ENCODE measurements at places on chromosomes 7 and 10.

- no peak for DNase-seq
Measured at GRCh38 chr7:30451539-30452279, 26.9 kb downstream of the NOD1 start.

DNA sequence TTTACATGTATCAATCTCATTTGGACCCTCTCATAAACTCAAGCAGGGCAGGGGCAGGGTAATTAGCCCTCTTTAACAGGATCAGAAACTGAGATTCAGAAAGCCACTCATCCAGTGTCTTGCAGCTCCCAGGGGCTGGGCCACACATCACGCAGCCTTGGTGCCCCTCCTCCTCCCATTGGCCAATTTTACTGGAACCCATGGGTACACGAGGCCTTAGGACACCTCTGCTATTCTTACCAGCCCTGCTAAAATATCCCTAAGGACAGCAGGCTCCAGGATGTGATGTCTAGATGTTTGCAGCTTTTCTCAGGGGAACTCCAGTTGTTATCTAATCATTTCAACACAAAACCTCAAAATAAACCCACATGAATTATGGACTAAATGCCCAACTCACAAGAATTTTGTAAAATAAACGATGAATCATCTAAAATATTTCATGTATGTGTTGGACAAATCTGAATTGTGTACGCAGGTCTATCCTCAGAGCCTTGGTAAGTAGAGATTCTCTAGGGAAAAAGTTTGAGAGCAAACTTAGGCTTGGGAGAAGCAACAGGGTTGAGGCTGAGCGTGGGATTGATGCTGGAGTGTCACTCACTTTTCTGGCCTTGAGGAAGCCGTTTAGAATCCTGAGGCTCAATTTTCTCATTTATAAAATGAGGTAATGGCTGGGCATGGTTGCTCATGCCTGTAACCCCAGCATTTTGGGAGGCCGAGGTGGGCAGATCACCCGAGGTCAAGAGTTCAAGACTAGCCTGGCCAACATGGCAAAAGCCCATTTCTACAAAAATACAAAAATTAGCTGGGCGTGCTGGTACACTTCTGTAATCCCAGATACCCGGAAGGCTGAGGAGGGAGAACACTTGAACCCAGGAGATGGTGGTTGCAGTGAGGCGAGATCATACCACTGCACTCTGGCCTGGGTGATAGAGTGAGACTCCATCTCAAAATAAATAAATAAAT is 69.7 kb upstream of the TNS3 start:
- DNase-seq: no peak

DNA sequence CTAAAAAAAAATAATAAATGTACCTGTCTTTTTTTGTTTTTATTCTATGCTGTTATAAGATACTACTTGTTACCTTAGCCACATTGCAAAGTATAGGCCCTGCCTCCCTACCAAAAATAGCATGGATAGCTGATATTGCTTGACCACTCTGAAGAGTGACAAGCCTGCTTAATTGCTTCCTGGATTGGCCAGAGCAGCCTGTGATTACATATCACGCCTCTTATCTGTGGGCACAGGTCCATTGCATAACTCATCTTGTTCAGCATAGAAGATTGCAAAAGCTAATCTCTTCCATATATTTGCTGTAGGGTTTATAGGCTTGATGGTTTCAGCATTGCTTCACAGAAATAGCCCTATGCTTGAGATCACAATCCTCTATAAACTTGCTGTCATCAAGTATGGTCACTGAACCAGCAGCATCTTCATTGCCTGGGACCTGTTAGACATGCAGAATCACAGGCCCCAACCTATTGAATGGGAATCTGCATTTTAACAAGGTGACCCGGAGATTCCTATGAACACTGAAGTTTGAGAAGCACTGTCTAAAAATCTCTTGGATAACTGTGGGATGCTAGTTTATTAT is 280.8 kb upstream of the CDC14C start:
- DNase-seq: no peak

- DNase-seq: no peak
Measured at GRCh38 chr7:142647749-142648148, 101.5 kb upstream of the PRSS1 start.

DNA sequence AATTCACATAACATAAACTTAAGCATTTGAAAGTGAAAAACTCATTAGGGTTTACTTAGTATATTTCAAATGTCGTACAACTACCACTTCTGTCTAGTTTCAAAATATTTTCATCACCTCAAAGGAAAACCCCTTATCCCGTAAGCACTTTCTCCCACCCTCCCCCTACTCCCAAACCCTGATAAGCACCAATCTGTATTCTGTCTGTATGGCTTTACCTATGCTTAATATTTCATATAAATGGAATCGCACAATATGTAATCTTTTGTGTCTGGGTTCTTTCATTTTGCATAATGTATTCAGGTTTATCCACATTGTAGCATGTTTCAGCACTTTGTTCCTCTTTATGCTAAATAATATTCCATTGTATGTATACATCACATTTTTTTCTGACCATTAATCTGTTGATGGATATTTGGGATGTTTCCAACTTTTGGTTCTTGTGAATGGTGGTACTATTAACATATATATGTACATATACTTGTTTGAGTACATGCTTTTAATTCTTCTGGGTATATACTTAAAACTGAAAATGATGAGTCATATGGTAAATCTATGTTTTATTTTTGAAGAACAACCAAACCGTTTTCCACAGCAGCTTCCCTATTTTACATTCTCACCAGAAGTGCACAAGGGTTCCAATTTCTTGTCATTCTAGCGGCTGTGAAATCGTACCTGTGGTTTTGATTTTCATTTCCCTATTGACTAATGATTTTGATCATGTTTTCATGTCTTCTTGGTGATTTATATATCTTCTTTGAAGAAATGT is 6.2 kb upstream of the STARD3NL start:
- no peak for DNase-seq

DNA sequence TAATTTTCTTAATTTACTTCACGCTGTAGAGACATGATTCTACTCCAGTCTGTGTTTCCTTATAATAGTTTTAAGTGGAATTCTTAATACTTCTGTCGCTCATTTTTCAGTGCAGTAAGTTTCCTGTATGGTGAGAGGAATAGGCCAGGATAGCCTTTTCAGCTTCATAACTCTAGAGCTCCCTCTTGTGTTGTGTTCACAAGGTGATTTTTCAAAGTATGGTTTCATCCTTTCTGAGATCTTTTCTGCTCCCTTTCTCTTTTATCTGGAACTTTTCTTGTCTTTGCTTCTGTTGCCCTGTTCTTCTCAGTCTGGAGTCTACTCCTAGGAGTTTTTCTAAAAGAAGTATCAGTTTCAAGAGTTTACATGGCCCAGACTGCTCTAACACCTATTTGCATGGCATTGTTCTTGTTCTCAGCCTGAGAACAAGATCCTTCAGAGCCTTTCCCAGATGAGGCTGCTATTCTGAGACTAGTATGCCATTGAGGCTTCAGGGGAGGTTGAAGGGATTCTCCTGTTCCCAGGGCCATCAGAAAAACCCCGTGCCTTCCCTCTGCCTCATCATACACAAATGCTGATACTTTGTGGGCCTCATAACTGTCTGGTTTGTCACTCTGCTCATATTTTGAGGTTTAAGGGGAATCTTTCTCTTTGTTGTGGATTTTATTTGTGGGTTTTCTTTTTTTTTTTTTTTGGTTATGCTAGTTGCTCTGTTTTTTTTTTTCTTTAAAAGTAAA is 21.8 kb downstream of the NET1 start:
- no peak for DNase-seq

DNA sequence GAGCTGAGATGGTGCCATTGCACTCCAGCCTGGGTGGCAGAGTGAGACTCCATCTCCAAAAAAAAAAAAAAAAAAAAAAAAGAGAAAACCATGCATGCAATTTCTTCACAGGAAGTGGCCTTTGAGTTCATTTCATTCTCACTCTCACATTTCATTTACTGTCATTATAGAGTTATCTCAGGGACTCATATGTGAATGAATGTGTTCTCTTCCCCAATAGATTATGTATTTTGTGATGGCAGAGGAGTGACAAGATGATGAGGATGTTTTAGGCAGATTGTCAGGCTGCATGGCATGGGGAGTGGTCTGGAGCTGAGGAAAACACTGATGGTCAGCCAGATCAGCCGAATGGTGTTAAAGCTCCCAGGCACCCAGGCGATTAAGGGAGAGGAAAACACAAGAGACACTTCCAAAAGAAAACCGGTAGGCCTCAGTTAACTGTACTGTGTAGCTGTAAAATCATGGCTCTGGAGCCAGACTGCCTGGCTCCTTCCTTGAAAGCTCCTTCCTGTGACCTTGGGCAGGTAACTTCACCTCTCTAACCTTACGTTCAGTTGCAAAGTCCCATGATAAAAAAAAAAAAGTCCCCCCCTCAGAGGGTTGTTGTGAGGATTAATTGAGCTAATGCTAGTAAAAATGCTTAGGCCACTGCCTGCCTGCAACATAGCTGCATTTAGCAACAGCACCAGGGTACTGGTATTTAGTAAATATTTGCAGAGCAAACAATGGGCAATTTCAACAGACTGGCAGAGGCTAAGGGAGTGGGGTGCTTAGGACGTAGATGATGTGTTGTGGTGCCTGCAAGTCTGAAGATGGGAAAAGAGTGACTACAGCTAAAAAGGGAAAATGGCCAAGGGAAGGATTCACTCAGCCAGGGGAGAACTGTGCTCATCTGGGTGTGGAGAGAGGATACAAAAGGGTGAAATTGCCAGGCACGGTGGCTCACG is 6.9 kb downstream of the FRAT2 start:
- no peak for DNase-seq

GRCh38 chr7:3304131-3304530 is 3.1 kb downstream of the SDK1 start:
- no peak for DNase-seq

GRCh38 chr10:131350245-131350644 is 38.7 kb upstream of the TCERG1L start:
- DNase-seq: no peak

- no peak for DNase-seq
Measured at GRCh38 chr7:70695795-70696083, 436.2 kb upstream of the GALNT17 start.

DNA sequence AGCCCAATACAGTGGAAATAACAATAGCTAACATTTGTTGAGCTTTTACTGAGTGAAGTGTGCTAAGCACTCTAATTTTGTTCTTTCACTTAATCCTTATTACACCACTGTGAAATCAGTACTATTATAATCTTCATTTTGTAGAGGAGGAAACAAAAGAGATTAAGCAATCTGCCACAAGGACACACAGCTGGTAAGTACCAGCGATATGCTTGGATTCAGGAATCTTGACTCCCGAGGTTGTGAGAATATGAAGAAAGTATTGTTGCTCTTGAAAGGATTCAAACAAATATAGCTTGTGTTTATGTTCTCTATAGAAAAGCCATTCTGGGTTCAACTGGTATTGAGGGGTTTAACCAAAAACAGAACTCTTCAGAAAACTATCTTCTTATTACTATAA is 93.7 kb upstream of the HECTD2 start:
- DNase-seq: no peak

DNA sequence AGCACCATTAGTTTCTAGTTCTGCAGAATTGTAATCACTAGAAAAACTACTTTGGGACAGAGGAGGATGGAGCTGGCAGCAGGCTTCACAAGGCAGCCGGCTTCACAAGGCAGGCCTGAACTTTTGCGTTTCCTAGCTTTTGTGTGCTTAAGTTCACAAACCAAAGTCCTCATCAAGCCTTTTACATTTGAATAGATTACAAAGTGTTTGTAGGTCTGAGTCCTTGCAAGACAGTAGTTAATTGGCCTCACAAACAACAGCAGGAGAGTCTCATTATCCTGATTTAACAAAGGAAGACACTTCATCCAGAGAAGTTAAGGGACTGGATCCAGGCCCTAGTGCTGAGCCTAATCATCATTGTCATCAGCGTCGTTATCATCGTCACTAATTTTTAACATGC is 147.8 kb upstream of the AUTS2 start:
- DNase-seq: peak; percentile 48

- DNase-seq: no peak
Measured at GRCh38 chr10:53025172-53025711, 252.7 kb upstream of the MBL2 start.

- no peak for DNase-seq
Measured at GRCh38 chr10:43689618-43689954, 40.9 kb upstream of the ZNF32 start.

DNA sequence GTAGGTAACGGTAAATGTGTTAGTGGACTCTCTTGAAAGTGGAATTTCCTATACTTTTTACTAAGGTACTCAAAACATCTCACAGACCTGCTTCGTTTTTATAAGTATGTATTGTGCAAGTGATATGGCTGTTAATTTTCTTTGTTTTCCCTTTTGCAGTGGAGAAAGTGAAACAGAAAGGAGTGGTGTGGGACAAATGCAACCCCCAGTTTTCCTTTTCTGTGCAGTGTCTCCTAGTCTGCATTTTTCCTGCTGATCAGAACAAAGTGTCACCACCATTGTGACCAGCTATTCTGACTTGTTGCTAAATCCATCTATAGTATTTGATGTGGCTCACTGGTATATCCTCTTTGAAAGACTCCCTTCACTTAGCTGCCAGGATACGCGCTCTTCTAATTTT is 410.0 kb downstream of the EXOC4 start:
- DNase-seq: no peak

DNA sequence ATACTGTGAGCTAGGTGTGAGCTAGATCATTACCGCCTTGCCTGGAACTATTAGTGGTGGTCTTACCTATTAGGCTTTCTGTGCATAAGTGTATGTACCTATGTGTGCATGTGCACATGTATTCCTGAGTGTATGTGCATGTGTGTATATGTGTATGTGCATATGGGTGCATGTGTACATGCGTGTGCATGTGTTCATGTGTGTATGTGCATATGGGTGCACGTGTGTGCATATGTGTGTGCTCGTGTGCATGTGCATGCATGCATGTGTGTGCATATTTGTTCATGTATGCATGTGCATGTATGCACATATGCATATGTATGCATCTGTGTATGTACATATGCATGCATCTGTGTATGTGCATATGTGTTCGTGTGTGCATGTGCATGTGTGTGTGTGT is 508.3 kb upstream of the ADARB2 start:
- no peak for DNase-seq

DNA sequence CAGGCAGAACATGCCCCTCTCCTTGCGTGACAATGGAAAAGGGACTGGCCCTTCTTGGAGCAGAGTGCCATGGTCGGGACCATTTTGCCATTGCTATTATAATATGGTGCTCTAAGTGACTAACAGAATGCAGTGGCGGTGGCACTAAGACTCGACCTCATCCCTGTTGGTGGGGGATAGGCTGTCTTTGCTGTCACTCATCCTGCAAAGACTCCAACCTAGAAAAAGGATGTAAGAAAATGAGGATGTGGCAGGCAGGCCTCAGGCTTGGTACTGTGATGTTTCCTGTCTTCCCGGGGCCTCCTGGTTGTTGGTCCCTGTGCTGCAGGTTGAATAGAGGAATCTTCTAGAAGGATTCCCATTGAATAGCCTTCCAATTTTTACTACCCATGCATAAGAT is 18.6 kb downstream of the BLNK start:
- no peak for DNase-seq

DNA sequence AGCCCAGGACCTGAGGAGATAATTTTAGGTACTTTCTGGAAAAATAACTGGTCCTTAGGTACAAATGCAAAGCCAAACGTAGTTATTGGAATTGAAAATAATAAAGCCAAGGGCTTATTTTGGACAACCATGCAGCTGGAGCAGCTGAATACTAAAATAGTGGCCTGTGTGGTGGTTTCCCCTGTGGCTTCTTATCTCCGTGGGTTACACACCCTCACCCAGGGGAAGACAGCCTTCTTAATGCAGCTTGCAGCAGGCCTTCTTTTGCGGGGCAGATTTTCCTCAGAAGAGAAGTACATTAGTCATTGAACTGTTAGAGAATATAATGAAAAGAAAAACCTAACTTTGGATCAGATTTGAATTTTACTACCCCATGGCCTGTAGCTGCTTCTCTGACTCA is 133.5 kb downstream of the ST7 start:
- DNase-seq: no peak

GRCh38 chr7:1086588-1087464 is 1.1 kb upstream of the GPER1 start:
- peak; percentile 73 for DNase-seq
